ENCODE measurements at places on chromosomes 16 and 17.

DNA sequence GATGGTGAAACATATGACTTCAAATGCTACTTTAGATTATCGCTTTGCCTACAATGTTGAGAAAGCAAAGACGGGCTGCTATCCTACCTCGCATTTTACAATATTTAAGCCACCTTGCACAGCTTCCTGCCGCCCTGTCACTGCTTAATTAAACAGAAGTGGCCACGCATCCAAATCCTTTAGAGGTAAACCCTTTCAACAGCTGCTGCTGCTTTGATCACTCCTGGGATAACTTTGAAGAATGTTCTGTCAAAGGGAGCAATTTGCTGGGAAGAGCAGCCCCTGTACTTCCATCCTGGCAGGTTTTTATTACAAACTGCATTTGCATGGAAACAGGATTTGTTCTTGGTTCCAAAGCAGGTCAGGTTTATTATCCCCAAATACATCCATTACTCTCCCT lies 24.2 kb upstream of the SSTR2 start:
- no peak for DNase-seq

GRCh38 chr17:2259769-2260536 lies 43.6 kb downstream of the SMG6 start:
- peak; percentile 45 for DNase-seq

GRCh38 chr16:67100569-67101310 lies 9.0 kb upstream of the PHAF1 start:
- DNase-seq: peak; percentile 63

DNA sequence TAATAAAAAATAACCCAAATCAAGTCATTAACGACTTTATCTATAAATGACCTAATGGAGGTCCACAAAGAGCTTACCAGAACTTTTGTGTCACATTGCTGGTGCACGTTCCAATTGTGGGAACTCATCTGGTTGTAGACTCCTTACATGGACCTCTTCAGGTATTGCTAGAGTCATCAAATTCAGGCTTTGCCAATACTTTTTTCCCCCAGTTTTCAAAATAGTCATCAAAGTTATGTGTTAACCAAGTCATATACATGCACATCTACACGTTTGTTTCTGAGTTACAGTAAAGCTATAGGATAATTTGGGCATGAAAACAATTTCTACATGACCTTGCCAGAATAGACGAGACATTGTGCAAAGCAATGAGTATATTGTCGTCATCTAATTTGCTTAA lies 76.2 kb upstream of the ADAMTS18 start:
- no peak for DNase-seq

- peak; percentile 51 for DNase-seq
Measured at GRCh38 chr17:55303701-55304145, 39.0 kb downstream of the HLF start.

DNA sequence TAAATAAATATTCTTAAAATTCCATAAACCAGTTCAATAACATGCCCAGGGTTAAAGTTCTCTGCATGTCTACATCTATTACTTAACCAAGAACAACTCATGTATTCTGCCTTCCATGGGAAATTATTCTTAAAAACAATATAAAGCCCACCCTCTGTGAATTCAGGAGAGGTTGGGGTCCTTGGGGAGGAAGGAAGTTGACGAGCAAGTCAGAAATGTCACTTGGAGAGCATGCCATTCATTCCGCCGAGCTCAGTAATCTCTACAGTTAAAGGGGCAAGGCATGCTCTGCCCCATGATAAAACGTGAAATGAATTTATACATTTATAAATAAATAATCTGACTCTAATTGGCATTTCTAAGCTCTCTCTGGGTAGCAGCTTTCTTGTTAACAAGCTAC lies 405.1 kb downstream of the TOX3 start:
- DNase-seq: no peak

- DNase-seq: no peak
Measured at GRCh38 chr16:15037745-15038144, 18.1 kb downstream of the NTAN1 start.

DNA sequence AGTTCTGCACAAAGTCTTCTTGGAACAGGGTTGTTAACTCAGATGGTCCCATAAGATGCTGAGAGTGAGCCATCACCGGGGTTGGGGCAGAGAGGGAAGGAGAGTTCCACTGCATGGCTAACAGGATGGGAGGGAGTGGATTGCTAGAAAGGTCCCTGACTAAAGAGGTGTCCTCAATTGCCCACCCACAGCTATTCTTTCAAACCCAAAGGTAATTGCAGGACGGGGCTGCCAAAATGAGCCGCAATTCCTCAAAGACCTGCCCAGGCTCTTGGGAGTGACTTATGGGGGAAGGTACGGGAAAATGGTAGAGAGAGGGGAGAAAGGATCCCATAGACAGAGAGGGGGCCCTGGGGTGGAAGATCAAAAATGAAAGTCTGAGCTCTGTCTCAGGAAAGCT lies 60.4 kb downstream of the DYNLRB2 start:
- DNase-seq: no peak

- DNase-seq: no peak
Measured at GRCh38 chr17:72388765-72389473, 268.1 kb downstream of the SOX9 start.

DNA sequence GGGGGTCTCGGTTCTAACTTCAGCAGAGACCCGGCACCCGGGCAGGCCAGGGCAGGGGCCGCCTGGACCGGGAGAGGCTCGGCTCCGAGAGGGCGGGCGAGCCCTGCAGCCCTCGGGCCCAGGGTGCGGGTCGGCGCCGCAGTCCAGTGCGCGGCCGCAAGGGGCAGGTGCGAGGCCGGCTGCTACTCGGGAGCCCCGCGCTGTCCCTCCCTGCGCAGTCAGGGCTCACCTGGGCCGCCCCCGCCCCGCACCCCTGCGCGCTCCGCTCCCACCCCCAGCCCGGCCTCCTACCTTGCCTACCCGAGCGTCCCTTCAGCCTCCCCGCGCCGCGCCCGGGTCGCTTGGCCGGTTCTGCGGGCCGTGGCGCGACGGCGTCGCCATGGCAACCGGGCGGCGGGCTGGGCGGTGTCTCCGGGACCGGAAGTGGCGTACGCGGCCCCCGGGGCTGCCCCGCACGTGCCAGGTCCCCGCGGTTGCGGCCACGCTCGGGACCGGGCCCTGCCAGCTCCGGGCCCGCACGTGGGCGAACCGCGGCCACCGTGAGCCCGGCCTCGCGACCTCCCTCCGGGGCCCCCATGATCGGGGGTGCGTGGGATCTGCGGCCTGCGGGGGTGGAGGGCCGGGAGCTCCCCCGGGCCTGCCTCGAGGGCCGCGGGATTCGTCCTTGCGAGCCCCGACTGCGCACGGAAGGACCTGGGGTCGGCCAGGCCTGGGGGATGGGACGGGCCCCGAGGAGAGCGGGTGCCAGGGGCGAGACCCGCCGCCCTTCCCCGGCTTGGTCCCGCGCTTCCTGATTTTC lies at the start of gene CYB561:
Gene CYB561 (minus strand): TSS at position 353 of the 799 bp plus-strand sequence. CDS start 8,759 bp downstream, outside the sequence.
- DNase-seq: peak; percentile 54

- peak; percentile 45 for DNase-seq
Measured at GRCh38 chr17:60102632-60103096, 23.9 kb upstream of the HEATR6 start.

DNA sequence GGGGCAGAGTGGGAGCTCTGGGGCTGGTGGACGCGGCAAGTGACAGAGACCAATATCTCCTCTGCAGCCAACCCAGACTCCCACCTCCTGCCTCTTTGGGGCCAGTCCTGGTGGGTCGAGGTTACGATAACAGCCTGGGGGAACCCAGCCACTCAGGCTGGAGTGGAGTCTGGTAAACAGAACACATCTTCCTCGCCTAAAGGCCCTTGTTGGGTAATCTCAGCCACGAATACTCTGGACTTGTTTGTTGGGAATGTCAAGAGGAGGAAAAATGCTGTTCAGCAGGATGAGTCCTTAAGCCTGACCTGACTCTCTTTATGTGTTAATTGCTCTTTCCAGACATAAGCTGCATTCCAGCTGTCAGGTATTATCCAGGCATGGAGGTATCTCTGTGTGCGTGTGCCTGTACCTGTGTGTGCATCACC lies 8.0 kb upstream of the SPNS2 start:
- no peak for DNase-seq

DNA sequence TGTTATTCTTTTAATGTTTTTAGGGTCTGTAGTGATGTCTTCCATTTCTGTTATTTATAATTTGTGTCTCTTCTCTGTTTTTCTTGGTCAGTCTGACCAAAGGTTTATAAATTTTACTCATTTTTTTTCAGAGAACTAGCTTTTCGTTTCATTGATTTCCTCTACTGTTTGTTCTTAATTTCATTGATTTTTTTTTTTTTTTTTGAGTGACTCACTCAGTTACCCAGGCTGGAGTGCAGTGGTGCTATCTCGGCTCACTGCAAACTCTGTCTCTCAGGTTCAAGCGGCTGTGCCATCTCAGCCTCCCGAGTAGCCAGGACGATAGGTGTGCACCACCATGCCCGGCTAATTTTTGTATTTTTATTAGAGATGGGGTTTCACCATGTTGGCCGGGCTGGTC lies 12.6 kb upstream of the UBTF start:
- DNase-seq: no peak

GRCh38 chr16:88662222-88662842 lies 559 bp downstream of the MVD start:
- DNase-seq: no peak

DNA sequence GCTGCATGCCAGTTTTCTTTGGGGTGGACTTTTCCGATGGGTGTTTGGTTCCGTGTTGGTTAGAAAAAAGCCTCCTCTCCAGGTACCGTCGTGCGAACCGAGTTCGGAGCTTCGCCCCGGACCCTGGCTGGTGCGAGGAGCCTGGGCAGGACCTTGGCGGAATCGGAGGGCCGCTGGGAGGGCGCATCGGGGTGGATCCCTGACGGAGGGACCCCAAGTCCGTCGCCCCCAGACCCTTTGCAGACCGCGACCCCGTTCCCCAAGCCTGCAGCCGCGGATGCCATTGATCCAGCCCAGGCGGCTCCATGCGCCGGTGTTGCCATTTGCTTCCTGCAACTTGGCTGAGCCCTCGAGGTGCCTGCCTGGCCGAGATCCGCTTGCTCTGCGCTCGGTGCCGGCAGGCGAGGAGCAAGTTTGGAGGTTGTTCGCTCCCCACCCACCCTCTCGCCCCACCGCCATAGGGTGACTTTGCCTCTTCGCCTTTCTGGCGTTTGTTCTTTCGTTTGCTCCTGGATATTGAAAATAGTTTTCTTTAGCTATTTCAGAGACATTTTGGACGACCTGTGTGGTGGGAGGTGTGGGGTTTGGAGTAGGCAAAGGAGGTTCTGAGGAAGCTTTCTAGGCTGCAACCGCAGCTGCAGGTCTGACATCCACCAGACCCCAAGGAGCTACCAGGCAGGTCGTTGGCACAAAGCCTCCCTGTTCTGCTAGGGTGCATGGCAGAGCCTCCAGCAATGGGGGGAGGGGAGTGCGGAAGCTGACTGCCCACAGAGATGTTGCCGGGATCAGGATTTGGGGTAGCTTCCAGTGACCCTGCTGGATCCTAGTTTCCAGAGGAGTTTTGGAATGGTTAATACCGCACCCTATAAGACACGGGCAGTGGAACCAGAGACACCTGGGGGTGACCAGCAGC lies 58.2 kb downstream of the RAP1GAP2 start:
- DNase-seq: no peak

All from fibroblast of the aortic adventitia (primary cell).